Prostate gland (tissue), 2 donors: ENCODE measurements at places on chromosomes 12 and 14. TPM values are rescaled to one million over a fixed set of nuclear protein-coding genes. Genes with fewer than 3 reads are reported as not detected.

DNA sequence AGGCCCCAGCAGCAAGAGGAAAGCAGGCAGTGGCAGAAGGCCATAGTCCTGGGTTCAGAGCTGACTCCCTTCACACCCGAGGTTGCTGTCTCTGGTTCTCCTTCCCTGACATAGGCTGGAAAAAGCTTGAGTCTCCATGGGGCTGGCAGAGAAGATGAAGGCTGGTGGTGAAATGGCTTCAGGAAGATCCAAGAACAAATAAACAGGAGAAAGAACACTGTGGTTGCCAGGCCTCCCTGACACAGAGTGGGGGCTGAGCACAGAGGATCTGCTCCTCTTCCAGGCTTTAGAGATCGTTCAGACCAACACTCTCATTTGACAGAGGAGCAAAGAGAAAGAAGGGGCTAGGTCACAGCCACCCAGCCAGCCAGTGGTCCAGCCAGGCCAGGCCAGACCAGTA, 14.3 kb downstream of the HDAC7 start:
- peaks cover 31% of the 10 kb centered on the region for H3K4me1 ChIP-seq
- H3K4me3 ChIP-seq: no peak overlapping the region
- H3K27ac ChIP-seq: peak overlapping the region; percentile 49
- no peaks in the 10 kb centered on the region for H3K27me3 ChIP-seq
- no peaks in the 10 kb centered on the region for H3K36me3 ChIP-seq

GRCh38 chr12:53506450-53506785, 866 bp downstream of the NPFF start:
- H3K36me3 ChIP-seq: no peaks in the 10 kb centered on the region
- peaks cover 9% of the 10 kb centered on the region for H3K4me1 ChIP-seq
- no peak overlapping the region for H3K4me3 ChIP-seq
- H3K27ac ChIP-seq: no peak overlapping the region
- no peaks in the 10 kb centered on the region for H3K27me3 ChIP-seq

GRCh38 chr12:11855983-11856374, 206.5 kb downstream of the ETV6 start:
- H3K4me3 ChIP-seq: no peak overlapping the region
- DNase-seq: no peak
- H3K27me3 ChIP-seq: no peaks in the 10 kb centered on the region
- no peaks in the 10 kb centered on the region for H3K4me1 ChIP-seq
- H3K36me3 ChIP-seq: no peaks in the 10 kb centered on the region

DNA sequence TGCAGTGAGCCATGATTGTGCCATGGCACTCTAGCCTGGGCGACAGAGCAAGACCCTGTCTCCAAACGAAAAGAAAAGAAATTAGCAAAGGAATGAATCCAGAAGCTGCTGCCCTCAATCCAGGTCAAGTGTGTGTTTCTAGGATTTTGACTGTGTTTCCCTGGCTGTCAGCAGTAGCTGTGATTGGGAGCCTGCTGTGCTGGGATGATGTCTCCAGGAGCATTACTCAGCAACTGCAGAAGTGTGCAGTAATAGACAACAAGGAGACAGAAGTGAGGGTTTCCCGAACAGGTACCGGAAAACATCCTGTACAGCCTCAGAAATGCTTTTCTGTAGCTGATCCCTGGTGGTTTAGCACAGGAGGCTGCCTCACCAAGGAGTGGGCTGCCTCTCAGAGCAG, 492.5 kb downstream of the FUT8 start:
- H3K27ac ChIP-seq: no peak overlapping the region
- H3K4me1 ChIP-seq: no peaks in the 10 kb centered on the region
- DNase-seq: no peak
- H3K36me3 ChIP-seq: no peaks in the 10 kb centered on the region

DNA sequence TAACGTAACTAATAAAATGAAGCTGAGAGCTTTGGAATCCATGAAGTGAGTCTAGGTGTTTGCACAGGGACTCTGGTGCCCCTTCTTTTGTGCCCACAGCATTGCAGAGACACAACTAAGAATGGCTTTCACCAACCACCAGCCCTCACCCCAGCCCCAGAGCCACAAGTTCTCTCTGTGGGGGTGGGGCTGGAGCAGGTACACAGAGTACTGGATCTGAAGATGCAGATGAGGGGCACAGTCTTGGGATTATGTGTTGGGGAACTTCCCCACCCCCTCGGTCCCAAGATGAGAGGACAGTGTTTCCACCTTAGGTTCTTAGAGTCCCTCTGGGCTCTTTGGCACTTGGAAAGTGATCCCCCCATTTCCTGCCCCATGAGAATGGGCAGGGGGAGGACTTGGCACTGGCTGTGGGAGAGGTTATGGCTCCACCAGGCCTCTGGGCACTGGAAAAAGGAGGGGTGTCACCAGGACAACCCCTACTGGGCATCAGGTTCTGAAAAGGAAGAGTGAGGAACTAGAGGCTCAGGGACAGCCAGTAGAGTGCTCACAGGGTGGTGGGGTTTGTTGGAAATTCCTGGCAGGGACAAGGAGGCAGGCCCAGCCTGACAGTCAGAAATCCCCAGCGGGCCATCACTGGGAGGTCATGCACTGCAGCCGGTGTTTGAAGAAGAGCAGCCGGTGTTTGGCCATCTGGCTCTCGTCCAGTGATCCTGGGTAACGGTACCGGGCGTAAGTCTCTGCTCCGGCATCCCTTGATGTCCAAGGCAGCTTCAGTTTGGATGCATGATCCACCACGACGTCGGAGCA, 6.7 kb downstream of the B4GALNT1 start:
- H3K36me3 ChIP-seq: no peaks in the 10 kb centered on the region
- peaks cover 3% of the 10 kb centered on the region for H3K4me1 ChIP-seq
- peaks cover 16% of the 10 kb centered on the region for H3K27me3 ChIP-seq
- no peak overlapping the region for H3K4me3 ChIP-seq

GRCh38 chr14:105323663-105324062, 9.1 kb downstream of the PACS2 start:
- no peaks in the 10 kb centered on the region for H3K36me3 ChIP-seq
- H3K4me3 ChIP-seq: no peak overlapping the region
- no peaks in the 10 kb centered on the region for H3K27me3 ChIP-seq
- no peaks in the 10 kb centered on the region for H3K4me1 ChIP-seq
- DNase-seq: no peak
- H3K27ac ChIP-seq: no peak overlapping the region

DNA sequence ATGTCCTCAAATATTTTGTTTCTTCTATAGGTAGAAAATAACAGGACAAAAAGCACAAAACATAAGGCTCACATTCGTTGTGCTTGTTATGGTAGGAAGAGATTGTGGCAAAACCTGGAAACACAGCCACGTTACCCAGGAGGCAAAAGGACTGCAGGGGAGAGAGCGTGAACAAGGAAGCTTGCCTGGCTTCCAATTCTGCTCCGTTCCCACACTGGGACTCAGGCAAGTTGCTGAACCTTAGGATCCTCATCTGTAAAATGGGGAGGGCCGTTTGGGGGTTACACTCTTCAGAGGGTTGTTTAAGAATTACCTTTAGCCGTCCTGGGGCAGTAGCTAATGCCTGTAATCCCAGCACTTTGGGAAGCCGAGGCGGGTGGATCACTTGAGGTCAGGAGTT, 205.3 kb downstream of the SSPN start:
- no peak for DNase-seq
- no peaks in the 10 kb centered on the region for H3K4me1 ChIP-seq
- no peak overlapping the region for H3K27ac ChIP-seq
- no peak overlapping the region for H3K4me3 ChIP-seq
- H3K36me3 ChIP-seq: no peaks in the 10 kb centered on the region

The MEG3 gene
- total RNA-seq: 135 TPM

The TBX3 gene
- 259 TPM for total RNA-seq
